Glutamatergic neuron (in vitro differentiated cells): ENCODE measurements at places on chromosomes 13 and 19.

- DNase-seq = no peak
Observed at GRCh38 chr13:79722885-79723445, 242.0 kb downstream of the NDFIP2 start.

DNA sequence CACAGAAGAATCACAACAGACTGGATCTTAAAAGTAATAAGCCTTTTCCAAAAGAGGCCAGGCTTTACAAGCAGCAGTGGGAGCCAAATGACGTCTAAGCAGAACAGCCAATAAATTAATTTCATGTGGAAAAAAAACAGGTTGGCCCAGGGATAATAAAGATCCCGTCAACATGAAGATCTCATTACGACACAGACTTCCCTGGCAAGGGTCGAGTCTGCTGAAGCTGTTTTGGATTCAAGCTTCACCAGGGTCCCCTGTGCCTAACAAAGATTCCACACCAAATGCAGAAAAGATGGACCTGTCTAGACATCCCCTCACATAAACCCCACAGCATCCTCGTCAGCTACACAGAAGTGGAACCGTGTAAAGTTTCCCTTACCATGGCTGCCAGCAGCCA is 215.1 kb upstream of the ZNF507 start:
- DNase-seq = no peak

DNA sequence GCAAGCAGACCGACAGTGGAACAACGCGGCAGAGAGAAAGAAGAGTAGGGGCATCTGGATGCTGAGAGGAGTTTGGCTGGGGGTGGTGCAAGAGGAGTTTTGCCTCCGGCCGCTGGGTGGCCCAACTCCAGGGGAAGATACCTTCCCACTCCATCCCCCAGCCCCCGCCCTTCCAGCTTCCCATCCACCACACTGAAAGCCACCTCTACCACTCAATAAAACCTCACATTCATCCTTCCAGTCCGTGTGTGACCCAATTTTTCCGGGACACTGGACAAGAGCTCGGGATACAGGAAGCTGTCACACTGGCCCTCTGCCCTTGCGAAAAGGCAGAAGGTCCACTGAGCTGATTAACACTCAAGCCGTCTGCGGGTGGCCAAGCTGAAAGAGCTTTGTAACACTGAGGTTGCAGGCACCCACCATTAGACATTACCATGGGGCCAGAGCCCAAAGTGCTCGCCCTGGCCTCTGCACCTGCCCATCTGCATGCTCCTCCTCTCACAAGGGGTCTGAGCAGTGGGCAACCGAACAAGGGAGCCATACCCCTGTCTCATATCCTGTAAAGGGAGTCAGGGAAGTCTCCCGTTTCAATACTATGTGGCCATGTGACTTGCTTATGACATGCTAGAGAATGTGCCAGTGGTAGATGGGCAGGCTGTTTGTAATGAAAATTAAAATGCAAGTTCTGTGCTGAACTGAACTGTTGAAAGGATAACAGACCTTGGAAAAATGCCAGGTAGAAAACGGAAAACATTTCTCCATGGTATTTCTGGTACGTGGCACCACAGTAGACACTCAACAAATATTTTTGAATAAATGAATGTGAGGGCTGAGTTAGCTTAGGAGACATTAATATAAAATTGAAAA is 205.1 kb upstream of the STARD13 start:
- DNase-seq = peak; percentile 34

DNA sequence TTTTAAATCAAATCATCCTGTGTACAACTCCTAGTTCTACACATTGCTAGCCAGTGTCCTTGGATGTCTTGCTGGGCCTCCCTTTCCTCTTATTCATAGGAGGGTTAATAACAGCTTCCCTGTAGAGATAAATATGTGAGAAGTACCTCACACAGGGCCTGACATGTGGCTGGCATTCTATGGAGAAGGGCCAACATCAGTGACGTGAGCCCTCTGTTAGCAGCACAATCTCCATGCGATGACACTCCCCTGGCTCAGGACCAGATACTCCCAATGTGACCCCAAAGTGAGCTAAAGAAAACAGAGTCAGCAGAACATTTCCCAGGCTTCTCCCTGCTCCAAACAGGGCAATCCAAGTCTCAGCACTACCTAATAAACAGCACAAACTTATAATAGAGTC is 818.4 kb downstream of the DIAPH3 start:
- DNase-seq = no peak

- DNase-seq = no peak
Observed at GRCh38 chr19:16067205-16067938, 8.9 kb upstream of the TPM4 start.

GRCh38 chr19:2987797-2988196 is 10.4 kb downstream of the TLE6 start:
- DNase-seq = no peak
